ENCODE measurements at places on chromosomes 2 and 18.

GRCh38 chr2:5250482-5250881 lies 441.7 kb upstream of the SOX11 start:
- no peak overlapping the region for H3K27ac ChIP-seq
- H3K4me3 ChIP-seq, result no peak overlapping the region
- H3K4me1 ChIP-seq, result no peaks in the 10 kb centered on the region
- no peaks in the 10 kb centered on the region for H3K27me3 ChIP-seq

- no peaks in the 10 kb centered on the region for H3K4me1 ChIP-seq
- H3K36me3 ChIP-seq, result peaks cover 4% of the 10 kb centered on the region
- no peak for DNase-seq
- H3K4me3 ChIP-seq, result no peak overlapping the region
- H3K27me3 ChIP-seq, result no peaks in the 10 kb centered on the region
These were observed 95.5 kb upstream of the FZD5 start for GRCh38 chr2:207865210-207865609.

GRCh38 chr2:121858369-121858768 lies 102.9 kb downstream of the TSN start:
- H3K4me3 ChIP-seq, result no peak overlapping the region
- no peak for DNase-seq
- no peaks in the 10 kb centered on the region for H3K36me3 ChIP-seq
- H3K27me3 ChIP-seq, result peaks cover 88% of the 10 kb centered on the region
- H3K27ac ChIP-seq, result no peak overlapping the region

- H3K4me3 ChIP-seq, result no peak overlapping the region
- H3K4me1 ChIP-seq, result no peaks in the 10 kb centered on the region
- DNase-seq, result no peak
- no peak overlapping the region for H3K27ac ChIP-seq
- no peaks in the 10 kb centered on the region for H3K27me3 ChIP-seq
These were observed 1343.2 kb upstream of the LRRTM1 start for GRCh38 chr2:81647715-81648230.

DNA sequence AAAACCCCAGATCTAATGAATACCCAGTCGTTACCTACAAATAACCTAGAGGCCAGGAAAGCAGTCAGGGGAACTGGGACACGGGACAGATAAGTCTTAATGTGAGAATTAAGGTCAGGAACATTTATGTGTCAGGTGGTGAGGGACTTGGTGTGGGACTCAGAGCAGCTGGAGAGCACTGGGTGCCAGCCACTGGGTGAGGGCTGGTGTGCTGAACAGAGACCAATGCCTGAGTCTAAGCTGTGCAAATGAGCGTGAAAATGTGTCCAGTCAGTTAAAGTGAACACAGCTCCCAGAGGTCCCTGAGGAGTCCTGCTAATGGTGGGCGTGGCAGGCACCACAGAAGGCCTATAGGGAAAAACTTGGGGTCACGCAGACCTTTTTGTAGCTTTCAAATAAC lies 225.9 kb downstream of the C1D start:
- H3K36me3 ChIP-seq, result peaks cover 1% of the 10 kb centered on the region
- no peak for DNase-seq
- H3K4me3 ChIP-seq, result no peak overlapping the region
- H3K27ac ChIP-seq, result no peak overlapping the region
- H3K4me1 ChIP-seq, result no peaks in the 10 kb centered on the region

DNA sequence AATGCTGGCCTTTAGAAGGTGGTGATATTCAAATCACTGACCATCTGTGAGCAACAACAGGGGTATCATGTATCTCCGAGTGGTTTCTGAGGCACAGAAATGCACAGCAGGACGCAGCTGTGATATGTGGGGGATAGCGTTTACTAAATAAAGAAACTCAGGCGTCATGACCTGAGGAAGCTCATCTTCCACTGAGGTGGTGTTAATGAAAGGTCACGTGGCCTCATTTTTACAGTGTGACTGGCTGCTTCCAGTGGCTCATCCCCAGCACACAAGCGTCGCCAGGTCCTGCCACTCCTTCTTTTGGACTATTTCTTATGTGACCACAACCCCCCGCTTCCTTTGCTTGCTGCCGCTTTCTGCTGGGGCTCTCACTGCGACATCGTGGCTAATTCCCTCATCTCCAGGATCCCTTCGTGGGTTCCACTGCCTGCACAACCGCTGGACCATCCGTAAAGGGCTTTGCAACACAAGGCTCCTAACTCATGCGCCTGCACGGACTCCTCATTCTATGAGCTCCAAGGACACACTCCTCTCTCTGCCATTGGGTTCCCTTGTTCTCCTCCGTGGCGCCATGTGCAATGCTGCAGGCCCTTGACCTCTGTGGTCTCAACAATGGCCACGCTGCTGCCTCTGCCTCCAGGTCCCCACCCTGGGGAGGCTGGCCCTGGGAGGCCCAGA lies 109.3 kb downstream of the MBP start:
- DNase-seq, result no peak
- H3K4me1 ChIP-seq, result peaks cover 37% of the 10 kb centered on the region
- H3K27me3 ChIP-seq, result no peaks in the 10 kb centered on the region
- H3K4me3 ChIP-seq, result no peak overlapping the region

DNA sequence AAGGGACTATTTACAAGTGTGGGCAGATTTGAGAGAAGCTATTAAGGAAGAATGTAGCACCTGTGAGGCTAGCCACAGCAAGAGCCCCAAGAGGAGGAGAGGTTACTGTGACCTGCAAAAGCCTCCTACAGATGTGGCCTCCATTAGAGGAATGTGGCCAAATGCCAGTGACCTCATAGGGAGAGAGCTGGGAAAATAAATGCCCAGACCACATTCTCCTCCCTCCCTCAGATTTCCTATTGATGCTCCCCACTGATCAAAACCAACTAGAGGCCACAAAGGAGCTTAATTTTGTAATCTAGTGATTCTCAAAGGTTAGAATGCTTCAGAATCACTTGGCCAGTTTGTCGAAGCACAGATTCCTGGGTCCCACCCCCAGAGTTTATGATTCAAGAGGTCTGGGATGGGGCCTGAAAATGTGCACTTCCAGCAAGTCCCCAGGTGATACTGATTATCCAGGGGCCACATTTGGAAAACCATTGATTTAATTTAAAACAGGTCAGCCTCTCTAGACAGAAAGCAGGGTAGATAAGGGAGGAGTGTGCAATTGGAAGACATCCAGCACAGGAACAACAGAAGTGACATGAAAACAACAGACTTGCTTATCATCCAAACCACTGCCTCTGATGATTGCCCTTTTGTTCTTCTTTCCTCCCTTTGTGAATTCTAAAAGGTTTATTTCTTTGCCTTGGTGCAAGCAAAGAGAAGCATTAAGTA lies 61.2 kb upstream of the RBBP8 start:
- no peak overlapping the region for H3K4me3 ChIP-seq
- H3K4me1 ChIP-seq, result peaks cover 10% of the 10 kb centered on the region
- no peak overlapping the region for H3K27ac ChIP-seq
- peaks cover 36% of the 10 kb centered on the region for H3K27me3 ChIP-seq
- no peak for DNase-seq

DNA sequence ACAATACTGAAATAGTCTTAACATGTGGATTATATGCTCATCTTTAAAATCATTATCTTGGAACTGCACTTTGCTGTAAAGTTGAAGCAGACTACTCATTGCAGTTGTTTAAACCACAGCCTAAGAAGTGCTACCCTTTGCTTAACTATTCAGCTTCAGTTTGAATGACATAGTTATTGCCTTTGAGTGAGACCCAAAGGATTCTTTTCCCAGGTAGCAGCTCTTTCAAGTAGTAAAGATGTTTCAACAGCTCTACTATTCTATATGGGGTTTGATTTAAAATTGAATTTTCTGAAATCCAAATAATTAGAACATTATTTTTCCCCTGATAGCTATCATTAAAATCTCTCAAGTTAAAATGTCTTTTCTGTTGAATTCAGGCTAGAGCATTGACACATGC lies 1.1 kb downstream of the SCG2 start:
- H3K27ac ChIP-seq, result no peak overlapping the region
- peaks cover 36% of the 10 kb centered on the region for H3K27me3 ChIP-seq
- no peak for DNase-seq
- H3K4me1 ChIP-seq, result no peaks in the 10 kb centered on the region

DNA sequence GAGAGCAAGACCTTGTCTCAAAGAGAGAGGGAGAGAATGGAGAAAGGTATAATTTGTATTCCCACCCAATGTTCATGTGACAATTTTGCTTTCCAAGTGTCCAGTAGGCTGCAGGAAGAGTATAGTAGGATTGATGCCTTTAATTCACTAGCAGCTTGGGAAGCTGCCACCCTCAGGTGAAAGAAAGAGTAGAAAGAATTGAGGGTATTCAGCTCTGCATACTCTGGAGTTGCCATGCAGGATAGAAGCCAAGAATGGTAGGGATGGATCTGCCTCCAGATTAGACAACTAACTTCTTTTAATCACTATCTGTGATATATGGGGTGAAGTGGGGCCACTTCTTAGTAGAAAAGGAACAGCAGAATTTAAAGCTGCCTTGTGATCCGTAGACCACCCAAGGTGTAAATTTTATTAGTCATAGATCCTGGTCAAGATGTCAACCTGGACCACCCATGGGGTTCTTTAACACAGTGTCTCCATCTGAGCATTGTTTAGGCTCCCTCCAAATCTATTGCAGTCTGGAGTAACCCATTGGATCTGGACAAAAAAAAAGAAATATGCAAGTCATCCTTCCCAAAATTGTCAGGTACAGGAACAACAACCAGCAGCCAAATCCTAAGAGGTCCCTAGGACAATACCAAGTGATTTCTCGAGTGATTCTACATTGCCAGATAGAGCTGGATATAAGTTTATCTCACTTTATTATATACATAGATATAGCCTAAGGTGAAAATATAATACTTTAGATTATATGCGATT lies 33.1 kb upstream of the DTNA start:
- no peak overlapping the region for H3K4me3 ChIP-seq
- H3K27ac ChIP-seq, result no peak overlapping the region
- no peak for DNase-seq
- no peaks in the 10 kb centered on the region for H3K27me3 ChIP-seq

- no peaks in the 10 kb centered on the region for H3K27me3 ChIP-seq
These were observed 45.7 kb downstream of the RRM2 start for GRCh38 chr2:10168221-10168620.

DNA sequence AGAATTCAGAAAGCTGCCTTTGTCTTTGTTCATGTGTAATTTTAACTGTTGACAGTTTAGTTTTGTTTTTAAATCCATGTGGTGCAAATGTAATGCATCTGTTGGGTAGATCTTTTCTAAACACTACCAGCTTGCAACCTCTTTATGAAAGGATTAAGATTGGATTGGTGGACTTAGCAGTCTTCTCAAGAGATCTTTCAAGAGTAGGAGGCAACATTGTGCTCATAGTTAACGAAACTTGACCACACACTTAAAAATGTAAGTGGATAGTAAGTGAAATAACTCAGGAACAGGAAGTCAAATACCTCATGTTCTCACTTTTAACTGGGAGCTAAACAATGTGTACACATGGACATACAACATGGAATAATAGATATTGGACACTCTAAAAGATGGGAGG lies 579.0 kb downstream of the RIT2 start:
- H3K4me1 ChIP-seq, result no peaks in the 10 kb centered on the region
- DNase-seq, result no peak
- no peaks in the 10 kb centered on the region for H3K27me3 ChIP-seq
- no peak overlapping the region for H3K4me3 ChIP-seq

DNA sequence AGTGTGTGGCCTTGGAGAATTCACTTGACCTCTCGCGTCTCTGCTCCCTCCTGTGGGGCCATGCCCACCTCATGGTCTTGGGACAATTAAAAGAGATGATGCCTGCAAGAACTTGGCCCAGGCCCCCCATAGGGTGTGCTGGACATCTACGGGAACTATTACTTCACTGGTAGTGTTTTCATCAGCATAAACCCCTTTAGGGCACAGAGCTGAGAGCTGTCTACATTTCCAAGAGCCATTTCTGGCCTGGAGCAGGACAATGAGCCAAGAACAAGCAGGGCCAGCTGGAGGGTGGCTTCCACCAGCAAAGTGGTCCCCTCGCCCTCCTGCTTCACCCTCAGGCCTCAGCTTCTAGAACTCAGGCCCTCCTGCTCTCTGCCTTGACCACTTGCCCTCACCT lies 232.3 kb downstream of the ZBTB7C start:
- H3K36me3 ChIP-seq, result no peaks in the 10 kb centered on the region
- H3K4me3 ChIP-seq, result no peak overlapping the region
- no peaks in the 10 kb centered on the region for H3K4me1 ChIP-seq

- no peaks in the 10 kb centered on the region for H3K27me3 ChIP-seq
- DNase-seq, result no peak
- no peak overlapping the region for H3K27ac ChIP-seq
- no peaks in the 10 kb centered on the region for H3K36me3 ChIP-seq
These were observed 110.2 kb upstream of the CCDC68 start for GRCh38 chr18:55069497-55069896.

GRCh38 chr2:8602809-8603208 lies 79.0 kb upstream of the ID2 start:
- no peak overlapping the region for H3K27ac ChIP-seq
- no peaks in the 10 kb centered on the region for H3K27me3 ChIP-seq
- no peak overlapping the region for H3K4me3 ChIP-seq
- H3K4me1 ChIP-seq, result peaks cover 5% of the 10 kb centered on the region

GRCh38 chr2:55502590-55503141 lies 16.9 kb upstream of the CFAP36 start:
- no peaks in the 10 kb centered on the region for H3K27me3 ChIP-seq
- no peak overlapping the region for H3K4me3 ChIP-seq
- no peak for DNase-seq
- no peaks in the 10 kb centered on the region for H3K4me1 ChIP-seq

Data from central memory CD8-positive, alpha-beta T cell (primary cell).